Urothelium cell line (cell line): ENCODE measurements at places on chromosomes 3 and 15.

DNA sequence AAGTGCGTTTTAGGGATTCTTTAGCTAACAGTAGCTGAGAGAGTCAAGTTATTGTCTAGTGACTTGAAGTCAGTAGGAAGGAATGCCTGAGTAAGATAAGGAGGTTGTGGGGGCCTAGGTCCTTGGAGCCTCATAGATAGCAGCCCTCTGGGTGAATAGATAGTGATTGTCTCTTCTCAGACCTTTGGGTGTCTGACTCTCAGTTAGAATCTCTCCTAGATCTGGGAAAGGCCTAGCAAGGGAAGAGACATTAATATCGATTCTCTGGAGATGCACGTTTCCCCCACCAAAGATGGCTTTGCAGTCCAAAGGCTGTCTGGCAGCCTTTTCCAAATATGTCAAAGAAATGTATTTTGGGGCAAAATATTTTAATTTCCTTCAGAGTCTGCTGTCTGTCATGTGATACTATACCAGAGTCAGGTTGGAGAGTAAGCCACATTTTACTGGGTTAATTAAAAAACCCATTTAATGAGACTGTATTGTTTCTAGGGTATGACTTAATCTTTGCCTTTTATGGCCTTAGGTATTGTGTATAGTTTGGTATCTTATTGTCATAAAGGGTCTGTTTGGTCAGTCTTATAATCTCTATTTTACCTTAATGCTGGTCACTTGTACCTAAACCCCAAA is 92.2 kb downstream of the ST6GAL1 start:
- DNase-seq = no peak

DNA sequence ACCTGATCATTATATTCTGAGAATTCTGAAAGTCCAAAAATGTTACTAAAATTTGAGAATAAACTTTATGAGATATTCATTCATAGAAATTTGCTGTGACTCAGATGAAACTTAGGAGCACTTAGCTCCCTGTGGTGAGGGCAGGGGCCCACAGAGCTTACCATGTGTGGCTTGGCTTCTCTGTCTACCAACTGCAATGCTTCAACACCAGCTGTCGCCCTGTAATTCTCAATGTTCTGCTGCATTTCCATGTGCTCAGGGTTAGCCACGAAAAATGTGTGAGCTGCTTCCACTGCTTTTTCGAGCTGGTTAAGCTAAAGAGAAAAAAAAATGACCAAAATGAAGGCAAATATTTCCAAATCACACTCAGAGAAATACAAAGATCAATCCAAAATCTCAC is 125.6 kb downstream of the P3H2 start:
- no peak for DNase-seq

DNA sequence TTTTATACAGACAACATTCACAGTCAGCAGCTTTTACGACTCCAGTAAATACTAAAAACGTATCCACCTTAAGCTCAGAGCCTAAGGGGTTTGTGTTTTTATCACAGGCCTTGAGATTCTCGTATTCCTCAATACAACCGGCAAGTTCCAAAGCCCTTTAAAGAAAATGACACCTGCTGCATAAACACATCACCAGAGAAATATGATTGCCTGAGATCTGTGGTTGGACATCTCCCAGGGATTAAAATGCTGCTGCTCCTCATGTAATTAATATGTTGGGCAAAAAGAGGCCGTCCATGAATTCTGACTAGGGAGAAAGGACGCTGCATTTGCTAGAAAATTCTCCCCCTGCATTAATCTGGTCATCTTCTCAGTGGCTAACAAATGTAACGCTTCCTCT is 544.8 kb downstream of the MAGI1 start:
- DNase-seq = no peak

GRCh38 chr3:171149526-171150116 is 123.1 kb upstream of the SLC2A2 start:
- no peak for DNase-seq

DNA sequence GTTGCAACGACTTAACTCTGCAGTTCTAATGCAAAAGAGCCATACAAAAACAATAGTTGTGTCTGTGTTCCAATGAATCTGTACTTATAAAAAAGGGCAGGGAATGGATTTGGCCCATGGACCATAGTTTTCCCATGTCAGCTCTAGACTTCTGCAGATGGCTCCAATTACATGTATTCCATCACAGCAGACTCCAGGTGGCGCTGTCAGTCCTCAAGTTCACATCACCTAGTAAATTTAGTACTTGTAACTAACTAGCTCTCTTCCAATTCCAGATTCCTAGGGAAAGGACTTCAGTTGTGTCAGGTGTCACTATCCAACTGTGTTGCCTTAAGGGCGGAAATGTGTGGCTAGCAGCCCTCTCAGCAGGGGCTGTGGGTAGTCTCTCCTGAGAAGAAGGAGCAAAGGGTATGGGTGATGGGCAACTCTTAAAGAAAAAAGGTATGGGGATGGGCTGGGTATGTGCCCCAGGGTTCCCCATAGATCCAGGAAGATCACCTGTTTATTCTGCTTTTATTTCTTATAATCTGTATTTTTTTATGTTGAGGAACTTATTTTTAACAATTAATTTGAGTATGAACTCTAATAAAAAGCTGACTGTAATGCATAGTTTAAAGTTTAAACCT is 36.2 kb downstream of the BBS4 start:
- DNase-seq = peak; percentile 31

GRCh38 chr3:31043184-31043819 is 148.8 kb upstream of the GADL1 start:
- DNase-seq = no peak

- DNase-seq = no peak
Observed at GRCh38 chr3:51500632-51501131, 867 bp upstream of the DCAF1 start.

DNA sequence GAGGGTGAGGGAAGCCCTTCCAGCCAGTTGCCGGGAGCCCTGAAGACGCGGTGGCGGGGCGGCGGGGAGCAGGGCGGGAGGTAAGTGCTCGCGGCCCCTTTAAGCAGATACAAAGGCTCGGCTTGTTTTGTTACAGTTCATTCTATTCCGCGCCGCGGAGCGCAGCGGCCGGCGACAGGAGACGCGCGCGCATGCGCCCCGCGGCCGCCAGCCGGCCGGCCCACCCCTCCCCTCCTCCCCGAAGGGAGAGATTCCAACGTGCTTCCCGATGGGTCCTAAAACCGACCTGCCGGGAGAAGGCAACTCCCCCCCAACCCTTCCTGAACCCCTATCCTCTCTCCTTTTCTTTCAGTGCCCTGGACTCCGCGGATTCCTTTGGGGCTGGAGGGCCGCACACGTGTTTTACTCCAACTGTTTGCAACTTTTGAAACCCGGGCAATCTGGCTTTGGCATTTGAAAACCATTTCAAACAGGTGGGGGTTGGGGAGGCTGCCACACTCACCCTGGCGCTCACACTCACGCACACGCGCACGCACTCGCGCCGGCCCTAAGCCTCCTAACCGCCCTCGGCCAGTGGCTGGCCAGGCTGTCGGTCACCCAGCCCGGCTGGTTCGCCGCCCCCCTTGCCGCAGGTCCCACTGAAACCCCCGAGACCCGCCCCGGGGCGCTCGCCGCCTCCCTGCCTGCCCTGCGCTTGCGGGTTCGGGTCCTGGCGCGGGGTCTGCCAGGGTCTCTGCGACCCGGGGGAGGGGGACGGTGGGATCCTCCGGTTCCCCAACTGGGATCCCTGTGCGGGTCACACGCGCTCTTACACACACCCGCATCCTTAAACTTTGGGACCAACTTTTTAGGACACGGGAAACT is at the start of gene MAGI1:
Gene MAGI1, minus strand, starts transcription at position 193 of the 864 bp plus-strand sequence. CDS start 610 bp downstream, outside the sequence.
- DNase-seq = peak; percentile 95
